ENCODE measurements at places on chromosomes 6 and 20.

GRCh38 chr20:8152847-8153246 is 20.8 kb downstream of the PLCB1 start:
- no peak for DNase-seq

GRCh38 chr20:37522260-37523011 is 1.4 kb downstream of the NNAT start:
- no peak for DNase-seq

DNA sequence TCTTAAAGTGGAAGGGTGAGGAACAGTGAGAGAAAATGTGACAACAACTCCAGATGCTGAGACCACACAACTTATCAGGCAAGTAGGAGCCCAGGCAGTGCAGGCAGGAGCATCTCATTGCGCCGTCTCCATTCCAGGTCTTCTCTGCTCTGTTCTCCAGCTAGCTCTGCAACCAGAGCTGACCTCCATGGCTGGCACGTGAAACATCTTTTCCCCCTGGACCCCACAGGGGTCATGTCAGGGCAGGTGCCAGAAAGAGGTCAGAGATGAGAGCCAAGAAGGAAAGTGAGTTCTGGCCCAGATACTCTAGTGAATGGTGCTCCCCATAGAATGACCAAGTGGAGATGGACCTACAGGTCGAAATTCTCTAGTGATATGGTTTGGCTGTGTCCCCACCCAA is 281.4 kb downstream of the SMOC2 start:
- DNase-seq = no peak

- no peak for DNase-seq
Observed at GRCh38 chr6:145022199-145022796, 713.0 kb downstream of the EPM2A start.

GRCh38 chr6:160933256-160933655 is 58.3 kb upstream of the MAP3K4 start:
- DNase-seq = no peak

DNA sequence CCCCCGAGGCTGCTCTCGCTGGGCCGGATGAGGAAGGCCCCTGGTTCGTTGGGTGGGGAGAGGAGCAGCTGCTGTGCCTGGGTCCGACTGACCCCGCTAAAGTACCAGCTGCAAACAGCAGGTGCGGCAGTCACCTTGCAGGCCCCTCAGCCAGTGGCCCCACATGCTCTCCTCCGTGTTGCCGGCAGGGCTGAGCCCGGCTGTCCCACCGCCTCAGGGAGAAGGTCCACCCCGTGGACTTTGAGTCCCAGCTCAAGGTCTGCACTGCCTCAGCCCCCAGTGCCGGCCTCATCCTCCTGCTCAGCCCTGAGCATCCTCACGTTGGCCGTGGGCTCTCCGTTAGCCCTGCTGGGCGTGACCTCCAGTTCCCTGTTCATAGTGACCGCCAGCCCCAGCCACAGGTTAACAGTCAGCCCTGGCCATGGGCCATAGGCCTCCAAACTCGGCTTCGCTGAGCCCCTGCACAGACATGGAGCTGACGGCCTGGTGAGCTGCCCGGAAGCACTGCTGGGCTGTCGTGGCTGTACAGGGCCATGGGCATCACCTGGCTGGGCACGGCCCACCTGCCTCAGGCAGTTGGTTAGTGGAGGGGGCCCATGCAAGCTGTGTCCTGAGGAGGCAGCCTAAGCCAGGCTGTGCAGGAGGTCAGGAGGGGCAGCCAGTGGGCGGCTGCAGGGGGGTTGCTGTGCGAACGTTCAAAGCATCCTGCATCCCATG is 3.1 kb downstream of the SRMS start:
- no peak for DNase-seq

GRCh38 chr6:69164564-69165229 is 529.6 kb downstream of the ADGRB3 start:
- no peak for DNase-seq

DNA sequence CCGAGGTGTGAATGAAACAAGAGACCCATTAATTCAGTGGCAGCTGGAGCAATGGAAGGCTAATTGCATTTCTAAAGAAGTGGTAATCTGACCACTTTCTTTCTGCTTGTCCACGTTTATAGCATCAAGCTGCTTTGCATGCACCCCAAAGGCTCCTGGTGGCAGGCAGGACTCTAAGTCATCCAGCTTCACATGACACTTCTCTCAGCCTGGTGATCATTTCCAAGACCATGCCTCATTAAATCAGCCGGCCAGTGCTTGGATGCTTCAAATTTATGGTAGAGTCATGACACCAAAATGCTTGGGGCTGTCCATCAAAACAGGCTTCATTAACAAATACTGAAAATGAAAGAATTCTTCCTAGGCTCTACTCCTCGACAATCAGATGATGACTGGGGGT is 614.9 kb downstream of the DOK5 start:
- DNase-seq = no peak

DNA sequence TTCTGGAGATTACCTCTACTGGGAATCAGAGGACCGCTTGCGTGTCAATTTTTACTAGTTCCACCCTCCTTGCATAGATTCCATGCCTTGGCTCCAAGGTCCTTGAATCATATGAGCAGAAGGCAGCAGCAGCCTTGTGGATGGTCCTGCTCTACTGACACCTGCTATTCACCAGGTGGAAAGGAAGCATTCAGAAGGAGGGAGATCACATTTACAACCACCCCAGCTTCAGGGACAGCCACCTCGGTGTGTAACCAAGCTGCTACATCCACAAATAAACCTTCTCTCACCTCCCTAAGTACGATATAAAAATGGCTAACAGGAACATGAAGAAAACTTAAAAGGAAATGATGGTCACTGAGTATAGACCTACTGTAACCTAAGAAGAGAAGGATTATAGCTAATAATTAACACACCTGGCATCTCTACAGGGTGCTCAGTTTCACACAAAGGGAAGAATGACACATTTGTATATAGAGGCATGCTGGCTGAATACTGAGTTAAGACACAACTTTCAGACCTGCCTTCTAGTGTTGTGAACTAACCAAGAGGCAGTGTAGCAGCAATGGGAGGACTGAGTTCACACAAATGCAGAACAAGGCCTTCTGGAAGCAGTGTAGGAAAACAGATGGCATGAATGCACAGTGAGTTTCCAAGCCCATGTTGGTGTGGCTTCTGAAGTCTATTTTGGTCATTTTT is 46.3 kb upstream of the SRPK1 start:
- no peak for DNase-seq

DNA sequence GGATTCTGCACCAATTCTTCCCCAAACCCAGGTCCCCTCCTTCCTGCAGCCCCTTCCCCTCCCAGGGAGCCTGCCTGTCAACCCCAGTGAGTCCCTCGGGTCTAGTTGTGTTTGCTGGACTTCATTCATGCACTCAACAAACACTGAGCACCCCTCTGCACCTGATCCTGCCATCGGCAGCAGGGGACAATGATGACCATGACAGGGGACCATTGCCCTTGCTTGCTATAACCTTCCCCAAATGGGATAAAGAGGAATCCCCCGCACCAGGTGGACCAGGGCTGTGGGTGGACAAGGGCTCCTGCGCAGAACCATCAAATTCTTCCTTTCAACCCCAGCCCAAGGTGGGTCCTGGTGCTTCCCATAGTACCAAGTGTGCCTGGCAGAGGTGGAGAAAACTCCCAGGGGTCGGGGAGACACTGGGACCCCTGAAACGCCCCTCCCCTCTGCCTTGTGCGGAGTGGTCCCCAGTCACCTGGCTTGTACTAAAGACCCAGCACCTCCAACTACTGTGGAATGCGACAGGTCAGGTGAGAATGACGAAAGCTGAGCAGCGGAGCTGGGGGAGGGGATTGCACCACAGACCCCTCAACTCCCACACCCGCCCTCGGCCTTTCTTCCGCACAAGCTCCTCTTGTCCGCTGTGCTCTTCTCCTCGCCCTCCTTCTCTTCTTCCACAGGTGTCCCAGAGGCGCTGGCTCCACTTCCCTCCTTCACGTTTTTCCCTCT is 119.9 kb upstream of the ZNF217 start:
- no peak for DNase-seq

DNA sequence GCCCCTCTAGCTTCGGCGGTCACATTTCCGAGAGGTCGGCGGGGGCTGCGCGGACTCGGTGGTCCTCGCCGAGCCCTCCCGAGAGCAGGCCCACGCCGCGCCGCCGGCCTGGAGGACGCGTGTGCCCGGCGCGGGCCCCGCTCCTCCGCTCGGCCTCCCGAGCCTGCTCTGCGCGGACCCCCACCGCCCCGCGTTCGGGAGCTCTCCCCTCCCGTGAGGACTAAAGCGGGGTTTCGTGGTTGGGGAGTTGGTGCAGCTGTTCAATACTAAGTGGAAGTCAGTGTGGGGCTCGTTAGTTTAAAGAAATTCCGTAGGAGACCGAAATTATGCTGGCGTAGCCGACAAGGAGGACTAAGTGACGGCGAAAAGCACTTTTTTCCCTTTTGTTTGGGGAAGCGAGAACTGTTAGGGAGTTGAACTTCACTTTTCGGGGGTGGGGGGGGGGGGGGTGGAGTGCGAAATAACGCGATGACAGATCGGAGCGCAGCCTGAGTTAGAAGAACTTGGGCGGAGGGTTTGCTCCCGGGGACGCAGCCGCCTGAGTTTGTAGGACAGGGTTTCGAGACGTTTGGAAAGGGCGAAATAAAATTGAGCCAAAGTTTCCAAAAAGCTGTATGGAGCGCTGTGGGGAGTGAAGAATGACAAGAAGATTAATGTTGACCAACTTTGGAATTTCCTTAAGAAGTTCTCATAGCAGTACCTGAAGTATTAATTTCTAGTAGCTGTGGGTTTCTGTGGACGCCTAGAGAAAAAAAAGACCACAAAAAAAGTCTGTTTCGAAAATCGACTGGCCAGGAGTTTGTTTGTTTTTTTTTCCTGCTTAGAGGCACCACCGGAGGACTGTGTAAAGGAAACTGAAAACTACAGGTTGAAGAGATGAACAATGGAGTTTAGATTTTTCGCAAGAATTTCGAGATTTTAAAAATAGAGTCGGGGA is 1.4 kb downstream of the QKI start:
- no peak for DNase-seq

GRCh38 chr20:34090645-34091044 is 21.4 kb downstream of the EIF2S2 start:
- no peak for DNase-seq

DNA sequence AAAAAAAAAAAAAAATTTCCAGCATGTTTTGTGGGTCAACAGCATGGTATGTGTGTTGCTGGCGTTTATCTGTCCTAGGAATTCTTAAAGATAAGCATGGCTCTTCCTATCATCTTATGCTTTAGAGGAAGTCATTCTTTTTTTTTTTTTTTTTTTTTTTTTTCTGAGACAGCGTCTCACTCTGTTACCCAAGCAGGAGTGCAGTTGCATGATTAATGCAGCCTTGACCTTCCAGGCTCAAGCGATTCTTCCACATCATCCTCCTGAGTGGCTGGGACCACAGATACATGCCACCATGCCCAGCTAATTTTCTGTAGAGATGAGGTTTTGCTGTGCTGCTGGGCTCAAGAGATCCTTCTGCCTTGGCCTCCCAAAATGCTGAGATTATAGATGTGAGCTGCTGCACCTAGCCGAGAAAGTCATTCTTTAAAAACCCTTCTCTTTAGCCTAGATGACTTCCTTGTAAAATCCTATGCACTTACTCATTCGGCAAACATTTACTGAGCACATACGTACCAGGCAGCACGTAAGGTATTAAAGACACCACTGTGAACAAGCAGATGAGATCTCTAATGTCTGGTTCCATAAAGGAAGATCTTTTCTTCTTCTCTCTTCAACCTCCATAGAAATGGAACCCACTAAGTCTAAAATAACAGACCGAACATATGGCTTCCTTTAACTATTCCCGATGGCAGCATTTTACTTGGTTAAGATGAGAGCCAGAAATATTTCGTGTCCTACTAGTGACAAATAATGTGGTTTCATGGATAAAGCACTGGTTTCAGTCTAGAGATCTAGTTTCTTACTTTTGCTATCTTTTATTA is 122.4 kb downstream of the RIN2 start:
- no peak for DNase-seq

DNA sequence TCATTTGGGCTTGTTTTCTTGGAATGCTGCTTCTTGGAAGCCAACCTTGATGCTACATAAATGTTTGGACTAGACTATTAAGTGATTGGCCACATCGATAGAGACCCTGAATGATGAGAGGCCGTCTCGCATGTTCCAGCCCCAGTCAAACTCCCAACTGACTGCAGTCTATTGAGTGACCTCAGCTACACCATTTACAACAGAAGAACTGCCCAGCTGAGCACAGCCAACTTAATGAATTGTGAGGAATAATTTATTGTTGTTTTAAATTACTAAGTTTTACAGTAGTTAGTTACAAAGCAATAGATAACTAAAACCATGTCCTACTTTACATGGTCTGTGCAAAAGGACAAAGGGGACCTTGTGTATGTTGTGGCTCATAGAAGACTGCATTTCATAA is 63.0 kb downstream of the PLCB4 start:
- DNase-seq = no peak
